ENCODE measurements at places on chromosomes 5 and 9.

- DNase-seq = no peak
Measured at GRCh38 chr9:16744394-16744793, 126.1 kb downstream of the BNC2 start.

DNA sequence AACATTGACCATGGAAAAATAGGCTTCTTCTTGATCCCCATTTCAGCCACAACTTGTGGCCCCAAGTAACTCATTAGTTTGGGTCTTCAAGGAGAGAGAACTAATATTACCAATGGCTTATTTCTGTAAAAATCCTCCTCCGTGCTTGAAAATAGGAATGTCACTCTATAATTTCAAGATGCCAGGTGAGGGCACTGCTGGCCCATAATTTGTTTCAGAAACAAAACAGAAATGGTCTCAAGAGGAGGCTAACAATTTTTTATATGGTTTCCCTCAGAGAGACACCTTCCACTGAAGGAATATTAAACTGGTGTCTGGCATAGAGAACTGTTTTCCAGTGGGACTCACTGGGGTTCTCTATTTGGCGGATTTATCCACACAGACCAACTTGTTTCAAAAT lies 437.0 kb upstream of the TRPC7 start:
- DNase-seq = no peak

DNA sequence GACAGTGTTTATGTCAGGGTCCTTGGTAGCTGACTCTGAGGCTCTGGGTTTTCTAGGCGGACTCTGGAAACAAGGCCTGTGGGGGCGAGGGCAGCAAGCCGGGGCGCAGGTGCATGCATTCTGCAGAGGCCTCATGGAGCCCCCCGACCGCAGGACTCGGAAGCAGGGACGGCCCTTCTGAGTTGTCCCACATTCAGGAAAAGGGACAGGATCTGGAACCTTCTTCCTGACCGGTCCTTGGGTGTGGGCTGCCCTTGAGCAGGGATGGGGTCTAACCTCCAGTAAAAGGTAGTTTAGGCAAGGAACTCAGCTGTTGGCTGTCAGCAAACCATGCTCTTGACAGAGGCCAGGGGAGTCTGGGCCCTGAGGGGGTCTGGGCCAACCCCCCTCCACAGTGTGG lies 7.4 kb upstream of the COL5A1 start:
- DNase-seq = no peak

- no peak for DNase-seq
Measured at GRCh38 chr9:86809759-86810367, 137.4 kb downstream of the GAS1 start.

GRCh38 chr5:134551901-134552300 lies 26.4 kb downstream of the JADE2 start:
- DNase-seq = no peak

DNA sequence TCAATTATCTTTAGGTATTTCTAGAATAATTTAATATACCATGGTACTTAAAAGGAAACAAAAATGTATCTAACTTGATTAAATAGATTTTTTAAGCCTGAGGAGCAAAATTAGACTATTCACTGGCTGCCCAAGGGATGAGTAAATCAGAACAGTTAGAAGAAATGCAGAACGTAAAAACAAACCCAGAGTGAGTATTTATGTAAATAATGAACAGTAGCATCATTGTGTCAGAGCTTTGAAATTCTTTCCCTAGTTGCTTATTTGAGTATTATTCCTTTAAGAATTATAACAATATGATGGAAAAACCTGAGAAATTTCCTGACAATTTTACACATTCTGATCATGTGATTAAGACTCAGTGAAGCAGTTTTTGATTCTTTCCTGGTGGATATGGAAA lies 200.9 kb downstream of the GDNF start:
- DNase-seq = no peak

DNA sequence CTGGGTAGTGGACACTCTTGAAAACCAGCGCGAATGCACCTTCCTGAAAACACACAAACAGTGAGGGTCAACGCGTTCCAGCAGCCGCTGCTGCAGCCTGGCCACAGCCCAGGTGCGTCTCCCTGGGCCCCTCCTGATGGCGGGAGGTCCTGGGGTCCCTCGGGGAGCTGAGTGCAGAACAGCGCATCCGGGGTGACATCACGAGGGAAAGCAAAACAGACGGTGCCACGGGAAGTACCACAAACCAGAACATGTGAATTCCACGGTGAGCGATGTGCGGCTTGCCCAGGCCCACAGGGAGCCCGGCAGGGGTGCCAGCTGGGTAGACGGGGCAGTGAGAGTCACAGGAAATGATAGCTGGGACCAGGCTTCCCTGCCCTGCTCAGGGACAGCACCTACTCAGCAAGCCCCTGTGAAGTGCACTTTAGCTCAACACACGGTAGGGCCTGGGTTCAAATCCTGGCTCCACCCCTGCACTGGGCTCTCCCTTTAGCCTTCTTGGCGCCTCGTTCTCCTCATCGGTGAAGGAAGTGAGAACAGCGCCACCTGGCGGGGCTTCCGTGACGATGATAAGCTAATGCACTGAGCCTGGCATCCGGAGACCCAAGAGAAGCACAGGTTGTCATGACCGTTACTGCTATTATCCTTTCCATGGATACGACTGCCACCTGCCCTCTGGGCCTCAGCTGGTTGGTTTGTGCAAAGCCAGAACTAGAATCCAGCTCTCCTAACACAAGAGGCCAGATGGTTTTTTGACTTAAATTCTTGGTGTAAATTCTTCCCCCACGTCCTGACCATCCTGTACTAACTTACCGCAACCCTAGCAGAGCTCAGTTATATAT lies 24.6 kb downstream of the GFPT2 start:
- DNase-seq = peak; percentile 80

DNA sequence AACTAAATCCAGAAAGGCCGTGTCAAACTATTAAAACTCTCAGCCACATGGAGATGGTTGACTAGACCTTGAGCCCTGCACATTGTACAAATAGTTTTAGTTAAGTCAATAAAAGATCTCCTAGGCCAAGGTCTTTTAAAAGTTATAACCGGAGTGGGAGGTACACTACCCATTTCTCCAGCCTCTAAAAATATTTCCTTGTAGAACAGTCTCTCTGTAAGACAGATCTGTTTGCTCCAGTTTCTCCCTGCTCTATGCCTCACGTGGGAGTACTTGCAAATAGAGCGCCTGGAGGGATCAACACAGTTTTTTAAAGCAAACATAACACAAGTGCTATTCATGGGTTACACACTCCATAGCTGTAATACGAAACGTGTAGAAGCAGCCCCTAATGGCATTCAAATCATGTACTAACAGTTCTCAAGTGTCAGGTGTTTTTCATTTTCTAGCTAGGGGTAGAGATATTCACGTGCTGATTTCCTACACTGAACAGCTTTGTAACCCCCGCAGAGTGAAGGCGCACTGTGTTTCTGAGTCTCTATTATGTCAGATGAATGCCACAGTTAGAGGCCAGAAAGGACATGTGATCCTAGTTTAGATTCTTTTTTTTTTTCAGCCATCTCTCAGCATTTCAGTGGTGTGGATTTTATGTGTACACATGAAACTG lies 703.4 kb upstream of the GRAMD2B start:
- DNase-seq = no peak

- DNase-seq = no peak
Measured at GRCh38 chr9:115350548-115350947, 232.6 kb upstream of the TNC start.

GRCh38 chr5:57692582-57693487 lies 210.2 kb upstream of the ACTBL2 start:
- no peak for DNase-seq

DNA sequence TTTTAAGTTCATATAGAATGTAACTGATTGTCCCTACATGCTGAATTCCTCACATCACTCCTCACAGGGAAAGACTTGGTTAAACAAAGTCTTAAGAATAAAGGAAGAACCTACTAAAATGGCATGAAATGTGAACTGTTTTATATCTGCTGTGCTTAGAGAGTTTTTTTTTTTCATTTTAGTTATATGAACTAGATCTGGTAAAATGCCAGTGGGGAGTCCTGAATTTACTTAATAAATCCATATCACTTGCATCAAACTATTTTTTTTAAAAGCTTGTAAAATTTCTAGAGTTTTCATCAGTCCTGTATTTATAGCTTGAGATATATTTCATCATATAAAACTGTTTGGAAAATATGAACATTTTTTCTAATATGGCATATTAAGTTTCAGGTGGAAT lies 1528.6 kb downstream of the EFNA5 start:
- DNase-seq = no peak

DNA sequence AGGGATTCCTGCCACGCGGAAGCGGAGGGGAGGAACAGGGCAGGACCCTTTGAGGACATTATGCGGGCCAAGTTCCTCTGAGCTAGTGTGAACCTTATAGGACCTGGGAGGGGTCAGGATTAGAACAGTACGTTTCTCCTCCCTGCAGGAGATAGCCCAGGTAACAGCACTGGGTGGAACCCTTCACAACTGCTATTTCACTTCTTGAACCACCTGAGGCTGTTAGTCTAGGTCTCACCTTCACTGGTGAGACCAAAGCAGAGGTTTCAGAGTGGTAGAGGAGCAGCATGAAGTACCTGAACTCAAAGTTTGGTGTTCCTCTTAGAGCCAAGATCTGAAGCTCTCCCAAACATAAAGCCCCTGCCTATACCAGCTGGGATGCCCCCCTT lies 832 bp downstream of the EIF4EBP3 start:
- no peak for DNase-seq

DNA sequence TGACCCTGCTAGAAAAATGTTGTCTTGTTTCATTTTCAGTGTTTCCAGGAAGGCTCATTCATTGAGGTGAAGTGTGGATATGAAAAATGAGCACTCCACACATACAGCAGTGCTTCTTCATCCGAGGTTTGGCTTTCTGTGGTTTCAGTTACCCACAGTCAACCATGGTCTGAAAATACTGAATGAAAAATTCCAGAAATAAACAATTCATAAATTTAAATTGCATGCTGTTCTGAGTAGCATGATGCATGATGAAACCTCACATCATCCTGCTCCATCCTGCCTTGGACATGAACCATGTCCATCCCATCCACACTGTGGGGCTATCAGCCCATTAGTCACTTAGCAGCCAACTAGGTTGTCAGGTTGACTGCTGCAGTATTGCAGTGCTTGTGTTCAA lies 10.4 kb upstream of the SLC45A2 start:
- DNase-seq = no peak

DNA sequence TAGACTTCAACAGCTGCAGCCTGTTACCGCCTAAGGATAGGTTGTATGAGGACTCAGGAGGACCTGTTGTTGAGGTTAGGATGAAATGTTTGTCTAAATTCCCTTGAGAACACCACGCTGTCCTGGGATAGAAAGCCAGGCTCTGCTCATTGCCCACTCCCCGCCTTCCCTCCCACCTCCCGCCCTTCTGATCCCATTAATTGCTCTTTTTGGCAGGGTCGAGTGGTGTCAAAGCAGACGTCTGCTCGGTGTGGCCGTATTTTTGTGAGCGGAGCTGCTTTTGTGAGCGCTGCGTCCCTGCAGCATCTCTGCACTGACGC lies 62.3 kb downstream of the SPATA31C2 start:
- DNase-seq = no peak

GRCh38 chr5:111670826-111671492 lies 86.0 kb downstream of the NREP start:
- no peak for DNase-seq

Measured in memory B cell (primary cell).